ENCODE measurements at places on chromosomes 2 and 18.

DNA sequence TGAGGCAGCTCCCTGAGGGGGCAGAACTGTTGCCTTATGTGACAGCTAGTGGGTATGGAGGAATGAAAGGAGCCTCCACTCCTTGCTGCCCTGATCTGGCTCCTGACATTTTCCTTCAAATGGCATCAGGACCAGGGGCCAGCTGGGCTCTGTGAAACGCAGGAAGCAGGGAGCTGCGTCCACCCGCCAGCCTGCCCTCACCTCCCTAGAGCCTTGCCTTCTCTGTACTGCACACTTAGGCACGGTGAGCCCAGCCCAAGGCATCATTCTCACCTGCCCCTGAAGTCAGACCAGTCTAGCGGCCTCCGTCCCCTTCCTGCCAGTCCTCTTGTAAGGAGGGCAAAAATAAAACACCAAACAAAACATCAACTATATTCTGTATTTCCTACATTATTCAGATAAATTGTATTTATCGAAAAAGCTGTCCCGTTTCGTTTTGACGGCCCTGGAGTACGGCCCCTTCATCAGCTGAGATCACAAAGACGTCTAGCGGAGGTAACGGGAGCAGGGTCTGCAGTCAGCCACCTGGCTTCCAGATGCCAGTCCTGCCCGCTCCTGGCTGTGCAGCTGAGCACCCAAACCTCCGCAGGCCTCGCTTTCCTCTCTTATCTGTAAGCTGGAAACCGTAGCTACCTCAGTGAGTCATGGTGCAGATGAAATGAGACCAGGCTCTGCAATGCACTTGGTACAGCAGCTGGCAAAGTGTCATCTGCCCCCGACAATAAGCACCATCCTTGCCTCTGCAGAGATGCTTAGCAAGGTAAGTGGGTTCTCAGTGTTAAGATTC, 6.9 kb upstream of the CTDP1 start:
- DNase-seq, result no peak

DNA sequence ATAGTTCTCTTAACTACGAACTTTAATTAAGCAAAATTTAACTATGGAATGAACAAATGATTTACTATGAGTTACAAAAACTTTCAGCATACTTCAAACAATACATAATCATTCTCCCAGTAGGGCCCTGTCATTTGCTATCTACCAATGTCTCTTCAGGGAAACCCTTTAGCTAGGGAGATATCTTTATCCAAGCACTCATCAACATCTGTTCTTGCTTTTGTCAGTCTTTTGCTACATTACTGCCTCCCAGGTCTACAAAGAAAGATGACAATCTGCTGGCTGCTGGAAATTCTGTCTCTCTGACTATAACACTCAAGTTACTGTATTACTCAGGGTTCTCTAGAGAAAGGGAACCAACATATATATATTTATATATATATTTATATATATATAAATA, 1626.3 kb upstream of the CELF4 start:
- no peak for DNase-seq

DNA sequence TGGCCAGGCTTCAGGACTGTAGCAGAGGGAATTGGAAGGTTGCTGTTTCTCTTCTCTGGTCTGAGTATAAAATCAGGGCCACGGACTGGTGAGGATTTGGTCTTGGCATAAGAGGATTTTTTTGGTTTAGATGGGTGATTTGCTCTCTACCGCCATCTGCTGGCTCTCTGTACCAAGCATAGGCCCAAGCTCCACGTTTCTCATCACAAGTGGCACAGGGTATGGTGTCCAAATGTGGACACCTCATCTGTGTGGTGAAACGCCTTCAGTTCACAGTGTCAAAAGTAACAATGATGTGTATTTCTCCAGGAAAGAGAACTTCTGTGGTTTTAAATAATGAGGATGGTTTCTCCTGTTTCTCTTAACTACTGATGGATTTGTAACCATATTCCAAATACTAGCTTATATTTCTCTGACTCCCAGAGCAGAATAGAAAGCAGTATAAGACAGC, 115.1 kb downstream of the EML6 start:
- peak; percentile 51 for DNase-seq

DNA sequence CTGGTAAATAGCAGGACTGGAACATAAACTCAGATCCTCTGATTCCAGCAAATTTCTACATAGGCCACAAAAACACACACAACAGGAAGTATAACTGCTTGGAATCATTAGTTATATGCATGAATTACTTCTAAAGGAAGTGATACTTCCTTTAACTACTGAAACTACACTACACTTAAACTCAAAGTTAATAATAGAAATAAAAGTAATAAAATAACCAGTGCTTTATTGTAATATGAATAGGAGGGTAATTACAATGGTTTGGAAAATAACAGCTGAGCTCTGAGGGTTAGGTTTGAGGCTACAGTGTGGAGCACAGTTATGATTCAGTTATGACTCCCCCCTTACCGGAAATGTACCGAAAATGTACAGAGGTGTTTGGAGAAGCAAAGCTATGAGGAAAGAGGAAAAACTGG, 18.5 kb upstream of the POLI start:
- DNase-seq, result no peak

DNA sequence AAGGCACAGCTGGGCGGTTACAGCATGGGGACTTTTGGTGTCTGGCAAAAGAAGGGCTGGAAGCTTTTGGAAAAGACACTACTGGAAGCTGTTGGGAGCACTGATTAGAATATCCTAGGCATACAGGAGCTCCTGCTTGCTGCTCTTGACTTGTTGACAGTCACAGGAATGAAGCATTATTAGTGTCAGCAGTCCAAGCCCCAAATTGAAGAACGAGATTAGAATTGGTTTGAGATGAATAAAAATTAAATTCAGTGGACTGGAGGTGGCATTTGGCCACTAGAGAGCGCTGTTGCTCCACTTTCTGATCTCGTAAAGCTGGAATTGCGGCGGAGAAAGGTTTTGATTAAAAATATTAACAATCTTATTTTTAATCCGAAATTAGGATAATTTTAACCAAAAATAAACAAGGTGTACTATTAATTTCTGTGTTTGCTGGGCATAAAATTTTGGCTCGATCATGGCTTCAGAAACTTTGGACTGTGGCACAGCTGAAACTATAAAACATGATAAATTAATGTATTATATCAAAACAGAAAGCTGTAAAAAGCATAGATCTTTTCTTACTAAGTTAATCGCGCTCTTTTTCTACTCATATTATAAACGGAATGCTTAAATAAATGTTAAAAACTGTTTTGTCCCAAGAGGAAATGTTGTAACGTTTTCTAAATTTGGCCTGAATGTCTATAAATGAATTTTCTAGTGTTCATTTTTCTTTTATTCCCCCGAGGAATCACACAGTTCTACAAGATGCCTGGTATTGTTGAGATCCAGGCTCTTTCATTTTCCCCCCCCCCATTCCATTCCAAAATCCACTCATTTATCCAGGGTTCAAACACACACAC, 2.4 kb upstream of the HOXD8 start:
- peak; percentile 60 for DNase-seq

DNA sequence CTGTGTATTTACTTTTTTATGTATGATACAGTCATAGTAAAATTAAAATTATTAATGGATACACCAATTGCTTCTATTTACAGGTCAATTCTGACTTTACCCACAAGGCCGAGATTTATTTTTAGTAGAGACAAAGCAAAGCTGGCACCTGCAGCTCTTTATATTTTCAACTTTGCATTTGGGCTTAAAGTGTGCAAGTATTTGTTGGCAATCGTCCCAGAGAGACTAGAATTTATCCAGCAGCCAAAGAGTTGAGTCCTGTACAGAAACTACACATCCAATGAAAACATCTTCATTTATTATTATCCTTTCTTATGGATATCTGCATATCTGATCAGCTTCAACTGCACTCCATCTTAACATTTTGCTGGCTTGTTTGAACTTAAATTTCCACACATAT, 485.6 kb downstream of the SOX11 start:
- DNase-seq, result no peak

DNA sequence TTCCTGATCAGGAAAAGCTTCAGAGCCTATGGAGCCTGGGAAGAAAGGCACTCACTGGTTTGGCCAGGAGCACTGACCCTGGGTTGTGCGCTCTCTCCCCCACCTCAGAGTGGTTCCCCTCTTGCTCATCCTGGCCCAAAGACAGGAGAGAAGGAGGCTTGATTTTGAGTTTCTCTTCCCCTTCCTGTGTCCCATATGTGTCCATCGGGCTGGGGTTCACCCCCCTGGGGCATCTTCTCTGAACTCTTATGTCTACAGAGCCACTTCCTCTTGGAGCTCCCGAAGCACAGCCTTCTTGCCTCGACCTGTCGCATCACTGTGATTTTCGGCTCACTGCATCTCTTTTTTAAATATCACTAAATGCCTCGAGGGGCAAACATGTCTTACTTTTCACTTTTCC, 692.3 kb downstream of the RNF144A start:
- no peak for DNase-seq

DNA sequence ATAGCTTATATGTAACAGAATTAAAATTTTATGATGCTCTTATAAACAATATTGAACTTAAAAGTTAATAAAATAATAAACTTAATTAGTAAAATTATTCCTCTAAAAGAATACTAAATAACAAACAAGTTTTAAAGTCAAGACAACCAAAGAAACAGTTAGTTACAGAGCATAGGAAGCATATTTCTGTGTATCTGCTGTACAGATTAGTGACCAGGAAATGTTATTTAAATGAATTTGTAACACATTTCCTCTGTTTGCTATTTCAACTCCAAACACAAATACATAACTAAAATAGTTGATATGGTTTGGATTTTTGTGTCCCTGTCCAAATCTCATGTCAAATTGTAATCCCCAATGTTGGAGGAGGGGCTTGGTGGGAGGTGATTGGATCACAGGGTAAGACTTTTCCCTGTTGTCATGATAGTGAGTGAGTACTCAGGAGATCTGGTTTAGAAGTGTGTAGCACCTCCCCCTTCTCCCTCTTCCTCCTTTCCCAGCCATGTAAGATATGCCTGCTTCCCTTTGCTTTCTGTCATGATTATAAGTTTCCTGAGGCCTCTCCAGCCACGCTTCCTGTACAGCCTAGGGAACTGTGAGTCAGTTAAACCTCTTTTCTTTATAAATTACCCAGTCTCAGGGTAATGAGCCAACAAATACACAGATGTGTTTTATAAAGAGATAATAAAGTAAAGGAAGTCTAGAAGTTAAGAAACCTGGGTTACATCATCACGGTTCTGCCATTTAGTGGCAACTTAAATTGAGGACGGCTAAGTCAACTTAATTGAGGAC, 51.8 kb downstream of the ROCK2 start:
- no peak for DNase-seq
